ENCODE measurements at places on chromosomes 4 and X.
A peak's percentile ranks its signal among the peaks of the same experiment; 100 is the strongest.

- DNase-seq = no peak
Measured at GRCh38 chr4:130542953-130543352, 1447.0 kb downstream of the C4orf33 start.

- DNase-seq = no peak
Measured at GRCh38 chr4:4350909-4351308, 36.0 kb upstream of the NSG1 start.

GRCh38 chr4:8724436-8725070 lies 132.0 kb downstream of the CPZ start:
- DNase-seq = no peak

GRCh38 chr4:163681208-163681821 lies 186.8 kb downstream of the TMA16 start:
- peak; percentile 79 for DNase-seq

- no peak for DNase-seq
Measured at GRCh38 chrX:108165383-108166111, 74.0 kb downstream of the ATG4A start.

DNA sequence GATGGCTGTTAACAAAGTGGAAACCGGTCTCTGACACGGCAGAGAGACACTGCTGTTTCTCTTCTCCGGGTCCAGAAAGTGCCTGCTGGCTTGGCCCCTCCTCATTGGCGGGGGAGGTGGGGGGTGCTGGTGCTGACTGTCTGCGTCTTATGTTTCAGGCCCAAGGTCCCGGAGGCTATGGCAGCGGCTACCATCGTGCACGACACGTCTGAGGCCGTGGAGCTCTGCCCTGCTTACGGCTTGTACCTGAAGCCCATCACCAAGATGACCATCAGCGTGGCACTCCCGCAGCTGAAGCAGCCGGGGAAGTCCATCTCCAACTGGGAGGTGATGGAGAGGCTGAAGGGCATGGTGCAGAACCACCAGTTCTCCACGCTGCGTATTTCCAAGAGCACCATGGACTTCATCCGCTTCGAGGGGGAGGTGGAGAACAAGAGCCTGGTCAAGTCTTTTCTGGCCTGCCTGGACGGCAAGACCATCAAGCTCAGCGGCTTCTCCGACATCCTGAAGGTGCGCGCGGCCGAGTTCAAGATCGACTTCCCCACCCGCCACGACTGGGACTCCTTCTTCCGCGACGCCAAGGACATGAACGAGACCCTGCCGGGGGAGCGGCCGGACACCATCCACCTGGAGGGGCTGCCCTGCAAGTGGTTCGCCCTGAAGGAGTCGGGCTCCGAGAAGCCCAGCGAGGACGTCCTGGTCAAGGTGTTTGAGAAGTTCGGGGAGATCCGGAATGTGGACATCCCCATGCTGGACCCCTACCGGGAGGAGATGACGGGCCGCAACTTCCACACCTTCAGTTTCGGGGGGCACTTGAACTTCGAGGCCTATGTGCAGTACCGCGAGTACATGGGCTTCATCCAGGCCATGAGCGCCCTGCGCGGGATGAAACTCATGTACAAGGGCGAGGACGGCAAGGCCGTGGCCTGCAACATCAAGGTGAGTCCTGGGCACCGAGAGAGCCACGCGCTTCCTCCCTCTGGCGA lies 2.2 kb downstream of the AKAP17A start:
- no peak for DNase-seq

- DNase-seq = no peak
Measured at GRCh38 chrX:109672239-109672638, 47.3 kb upstream of the KCNE5 start.

DNA sequence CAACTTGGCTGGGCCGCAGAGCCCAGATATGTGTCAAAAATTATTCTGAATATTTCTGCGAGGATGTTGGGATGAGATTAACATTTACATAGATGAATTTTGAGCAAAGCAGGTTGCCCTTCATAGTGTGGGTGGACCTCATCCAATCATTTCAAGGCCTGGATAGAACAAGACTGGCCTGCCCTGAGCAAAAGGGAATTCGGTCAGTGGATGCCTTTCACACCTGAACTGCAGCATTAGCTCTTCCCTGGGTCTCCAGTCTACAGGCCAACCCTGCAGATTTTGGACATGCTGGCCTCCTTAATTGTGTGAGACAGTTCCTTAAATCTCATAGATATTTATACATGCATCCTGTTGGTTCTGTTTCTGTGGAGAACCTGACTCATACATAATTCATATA lies 32.4 kb upstream of the SLC10A4 start:
- DNase-seq = no peak
